ENCODE measurements at places on chromosomes 12 and 14.

- DNase-seq = no peak
Measured at GRCh38 chr14:26694521-26694920, 96.7 kb upstream of the NOVA1 start.

GRCh38 chr12:123075646-123076171, 75.2 kb downstream of the PITPNM2 start:
- DNase-seq = peak; percentile 71

DNA sequence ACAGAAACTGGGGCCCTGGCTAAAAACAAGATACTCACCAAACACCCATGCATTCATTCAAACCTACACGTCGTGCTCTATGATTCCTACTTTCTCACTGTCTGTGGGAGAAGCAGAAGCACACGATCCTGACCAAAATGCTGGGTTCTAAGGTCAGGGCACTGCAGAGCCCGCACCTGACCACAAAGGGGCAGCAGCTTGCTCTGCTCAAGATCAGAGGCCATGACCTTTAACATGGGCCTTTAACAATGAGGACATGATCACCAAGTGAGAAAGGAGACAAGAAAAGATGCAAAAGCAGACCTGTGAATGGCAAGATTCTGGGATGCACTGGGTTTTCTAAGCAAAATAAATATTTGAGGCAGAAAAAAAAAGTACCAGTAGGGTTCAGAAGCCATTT, 40.1 kb upstream of the VPS33A start:
- DNase-seq = no peak

DNA sequence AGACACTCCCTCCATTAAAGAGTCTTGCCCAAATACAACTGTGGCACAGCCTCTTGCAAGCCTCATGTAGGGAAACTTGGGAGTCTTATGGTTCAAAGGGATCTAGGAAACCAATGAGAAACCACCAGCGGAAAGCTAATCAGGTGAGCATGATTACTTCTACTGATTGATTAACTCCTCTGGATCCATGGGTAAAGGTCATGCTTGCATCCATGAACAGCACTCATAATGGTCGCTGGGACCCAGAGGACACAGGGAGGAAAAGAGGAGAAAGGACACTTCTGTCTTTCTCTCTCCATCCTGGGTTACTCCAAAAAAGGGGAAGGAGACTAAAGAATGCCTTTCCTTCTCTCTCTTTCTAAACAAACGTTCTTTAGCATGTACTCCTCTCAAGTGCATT, 1397.2 kb downstream of the LRFN5 start:
- no peak for DNase-seq

GRCh38 chr12:75622492-75622891, 111.1 kb upstream of the KRR1 start:
- DNase-seq = no peak

DNA sequence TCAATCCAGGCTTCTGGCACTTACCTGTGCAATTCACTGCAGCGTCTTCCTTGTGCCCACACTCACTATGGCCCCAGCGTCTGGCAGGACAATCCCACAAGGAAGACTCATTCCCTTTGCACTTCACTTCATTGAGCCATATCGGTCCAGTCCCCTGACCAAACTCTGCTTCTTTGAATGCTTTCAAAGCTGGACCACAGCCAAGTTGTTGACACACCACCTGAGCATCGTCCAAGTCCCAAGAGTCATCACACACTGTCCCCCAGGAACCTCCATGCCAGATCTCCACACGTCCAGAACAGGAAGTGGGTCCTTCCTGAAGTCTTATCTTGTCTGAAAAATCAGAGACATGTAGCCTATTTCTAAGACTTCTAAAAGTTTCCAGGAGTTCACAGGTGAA, 20.2 kb downstream of the CD163 start:
- no peak for DNase-seq

- no peak for DNase-seq
Measured at GRCh38 chr12:24062642-24063245, 113.3 kb upstream of the SOX5 start.

DNA sequence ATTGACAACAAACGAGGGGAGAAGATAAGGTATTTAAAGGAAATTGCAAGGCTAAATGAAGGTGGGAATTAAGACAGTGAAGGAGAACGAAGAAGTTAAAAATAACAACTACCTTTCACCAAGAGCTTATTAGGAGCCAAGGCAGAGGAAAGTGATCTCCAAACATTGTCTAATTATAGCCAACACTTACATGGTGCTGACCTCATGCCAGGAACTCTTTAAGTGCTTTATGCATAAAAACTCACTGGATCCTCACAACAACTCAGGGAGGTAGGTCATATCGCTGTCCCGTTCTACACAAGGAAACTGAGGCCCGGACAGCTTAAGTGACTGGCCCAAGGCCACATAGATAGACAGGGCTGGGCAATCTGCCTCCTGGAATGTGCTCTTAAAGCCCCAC, 19.5 kb downstream of the TAMALIN start:
- DNase-seq = no peak

GRCh38 chr12:62435303-62436163, 31.1 kb upstream of the MON2 start:
- peak; percentile 22 for DNase-seq

DNA sequence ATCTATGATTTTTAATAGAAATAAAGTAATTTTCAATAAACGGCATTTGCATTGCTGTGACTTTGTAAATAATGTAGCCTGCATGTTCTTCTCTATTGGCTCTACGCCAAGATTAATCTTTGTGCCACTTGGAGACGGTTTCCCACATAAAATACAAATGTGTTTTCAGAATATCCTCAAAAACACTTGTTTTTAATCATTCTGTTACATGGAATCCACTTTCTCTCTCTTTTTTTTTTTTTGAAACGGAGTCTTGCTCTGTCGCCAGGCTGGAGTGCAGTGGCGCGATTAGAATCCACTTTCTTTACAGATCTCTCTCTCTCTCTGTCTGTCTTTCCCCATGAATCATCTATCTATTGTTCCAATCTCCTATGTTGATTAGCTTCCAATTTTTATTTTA, 22.8 kb upstream of the SSPN start:
- DNase-seq = no peak

DNA sequence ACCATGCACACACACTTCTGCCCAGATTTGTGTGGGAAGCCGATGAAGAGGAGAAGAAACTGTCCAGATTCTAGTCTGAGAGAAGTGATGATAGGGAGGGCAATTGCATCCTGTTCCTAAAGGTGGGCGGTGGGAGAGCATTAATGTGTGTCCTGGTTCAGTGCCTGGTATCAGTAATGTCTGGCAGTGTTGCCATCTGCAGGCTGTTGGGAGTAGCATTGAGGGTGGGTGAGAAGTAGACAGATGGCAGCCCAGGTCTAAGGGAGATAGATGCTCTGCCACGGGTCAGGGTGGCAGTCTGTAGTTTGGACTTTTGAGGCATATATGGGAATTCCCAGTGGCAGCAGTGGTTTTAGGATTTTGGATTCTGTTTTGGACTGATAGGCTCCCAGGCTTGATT, 156.4 kb downstream of the ETNK1 start:
- DNase-seq = no peak

DNA sequence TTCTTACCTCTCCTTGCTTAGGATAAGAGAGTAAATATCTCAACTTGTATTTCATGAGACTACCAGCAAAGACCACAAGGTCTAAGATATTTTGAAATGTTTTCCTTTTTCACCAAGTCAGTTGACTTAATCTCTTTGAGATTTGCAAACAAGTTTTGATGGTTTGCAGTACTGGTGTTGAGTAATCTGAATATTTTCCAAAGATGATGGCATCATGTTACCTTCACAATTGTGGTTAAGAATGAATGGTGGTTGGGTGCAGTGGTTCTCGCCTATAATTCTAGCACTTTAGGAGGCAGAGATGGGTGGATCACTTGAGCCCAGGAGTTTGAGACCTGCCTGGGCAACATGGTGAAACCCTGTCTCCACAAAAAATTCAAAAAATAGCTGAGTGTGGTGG, 225.7 kb downstream of the TMTC2 start:
- no peak for DNase-seq

- DNase-seq = peak; percentile 70
Measured at GRCh38 chr12:109053382-109054123, 1.2 kb downstream of the USP30 start.

GRCh38 chr12:31896514-31897039, 62.6 kb upstream of the RESF1 start:
- DNase-seq = peak; percentile 93

- no peak for DNase-seq
Measured at GRCh38 chr12:20445687-20446086, 77.3 kb downstream of the PDE3A start.

- no peak for DNase-seq
Measured at GRCh38 chr14:77859934-77860570, 60.1 kb downstream of the ADCK1 start.

GRCh38 chr12:64618953-64619590, 8.8 kb downstream of the RASSF3 start:
- DNase-seq = no peak

DNA sequence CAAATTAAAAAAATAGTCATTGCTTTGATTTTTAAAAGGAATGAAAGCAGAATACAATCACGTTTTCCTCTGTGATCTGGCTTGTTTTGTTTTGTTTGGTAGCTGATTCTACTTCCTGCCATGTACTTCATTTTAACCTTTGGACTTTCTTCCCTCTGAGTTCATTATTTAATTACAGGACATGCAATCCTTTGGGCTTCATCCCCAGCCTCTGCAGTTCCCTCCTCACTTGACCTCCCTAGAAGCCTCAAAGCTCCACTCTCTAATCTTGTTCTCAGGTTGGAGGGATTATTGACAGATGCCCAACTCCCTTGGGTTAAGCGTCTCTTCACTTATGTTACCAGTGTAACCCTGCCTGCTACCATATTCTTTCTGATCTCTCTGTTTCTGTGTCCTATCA, 967.9 kb upstream of the SEL1L start:
- no peak for DNase-seq

- DNase-seq = no peak
Measured at GRCh38 chr14:85531141-85531586, 1.2 kb downstream of the FLRT2 start.

- DNase-seq = peak; percentile 22
Measured at GRCh38 chr12:13208533-13209435, 12.3 kb downstream of the EMP1 start.

GRCh38 chr12:78928200-78929074, 63.9 kb downstream of the SYT1 start:
- DNase-seq = no peak

DNA sequence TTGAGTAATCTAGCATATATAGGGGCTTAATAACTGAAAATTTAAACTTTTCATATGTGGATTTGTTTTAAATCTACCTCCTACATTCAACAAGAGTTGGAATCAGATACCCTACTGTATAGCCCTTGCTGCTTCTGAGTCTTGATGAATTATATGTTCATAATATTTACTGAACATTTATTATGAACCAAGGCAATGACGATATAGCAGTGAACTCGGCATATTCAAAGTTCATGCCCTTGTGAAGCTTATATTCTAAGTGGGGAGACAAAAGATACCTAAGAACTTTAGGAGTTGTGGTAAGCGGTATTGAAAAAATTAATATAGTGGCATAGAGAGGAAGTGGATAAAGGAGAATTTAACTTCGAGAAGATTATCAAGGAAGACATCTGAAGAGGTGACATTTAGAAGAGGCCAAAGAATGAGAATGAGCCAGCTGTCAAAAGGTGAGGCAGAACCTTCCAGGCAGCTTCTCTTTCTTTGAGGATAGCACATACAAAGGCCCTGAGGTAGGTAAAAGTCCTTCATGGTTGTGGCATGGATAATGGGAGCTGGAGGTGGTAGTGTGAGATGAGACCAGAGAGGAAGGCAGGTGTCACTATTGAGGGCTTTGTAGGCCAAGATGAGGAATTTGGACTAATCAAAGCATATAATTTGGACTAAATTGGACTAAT, 10.2 kb downstream of the EID3 start:
- no peak for DNase-seq

DNA sequence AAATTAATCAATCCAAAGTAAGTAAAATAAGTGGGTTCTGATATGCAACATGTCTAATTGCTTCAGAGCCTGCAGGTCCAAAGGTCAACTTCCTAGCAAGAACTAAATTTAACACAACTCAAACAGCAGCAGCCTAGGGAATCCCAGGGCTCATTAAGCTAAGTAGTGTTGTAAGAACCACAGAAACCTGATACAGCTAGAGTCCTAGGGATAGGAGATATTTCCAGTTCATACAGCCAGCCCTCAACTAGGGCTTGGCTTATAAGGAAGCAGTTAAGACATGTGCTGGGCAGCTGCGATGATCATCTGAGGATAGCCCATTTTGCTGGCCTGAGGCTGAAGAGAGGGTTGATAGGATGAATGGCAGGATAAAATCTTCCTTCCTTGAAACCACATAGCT, at the start of gene OR4Q3:
OR4Q3 (plus strand) TSS at position 316 of the 400 bp plus-strand sequence.
- no peak for DNase-seq

DNA sequence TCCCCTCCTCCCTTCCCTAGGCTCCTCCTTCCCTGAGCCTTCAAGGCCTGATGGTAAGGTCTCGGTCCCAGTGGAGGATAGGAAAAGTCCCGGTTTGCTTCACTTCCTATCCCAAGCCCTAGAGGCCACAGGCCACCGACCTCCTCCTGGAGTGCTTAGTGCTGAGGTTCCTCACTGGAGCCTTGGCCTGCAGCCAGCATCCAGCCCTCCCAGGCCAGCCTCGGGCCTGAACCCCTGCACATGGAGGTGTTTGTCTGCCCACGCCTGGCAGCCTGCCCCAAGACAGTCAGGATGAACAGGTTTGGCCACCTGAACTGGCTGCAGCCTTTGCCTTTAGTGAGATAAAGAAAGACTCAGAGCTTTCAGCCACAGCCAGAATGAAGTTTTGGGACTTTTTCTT, 15.8 kb upstream of the KRT7 start:
- no peak for DNase-seq

GRCh38 chr12:113347-113746, 46.8 kb downstream of the IQSEC3 start:
- no peak for DNase-seq

GRCh38 chr12:97323154-97323553, 139.4 kb upstream of the RMST start:
- DNase-seq = no peak

GRCh38 chr12:111242184-111242583, 126.7 kb downstream of the PHETA1 start:
- no peak for DNase-seq

- DNase-seq = peak; percentile 39
Measured at GRCh38 chr12:11228296-11228879, 41.1 kb downstream of the PRB3 start.

GRCh38 chr12:2290516-2291065, 237.8 kb downstream of the CACNA1C start:
- no peak for DNase-seq

All from CD4-positive, alpha-beta T cell treated with Interleukin-12 subunit alpha and Interleukin-12 subunit beta, for 1 hour (primary cell).